Fibroblast of skin of abdomen (primary cell): ENCODE measurements at places on chromosomes 5 and 9.

GRCh38 chr9:10232352-10232930 is 380.4 kb downstream of the PTPRD start:
- peak; percentile 13 for DNase-seq

DNA sequence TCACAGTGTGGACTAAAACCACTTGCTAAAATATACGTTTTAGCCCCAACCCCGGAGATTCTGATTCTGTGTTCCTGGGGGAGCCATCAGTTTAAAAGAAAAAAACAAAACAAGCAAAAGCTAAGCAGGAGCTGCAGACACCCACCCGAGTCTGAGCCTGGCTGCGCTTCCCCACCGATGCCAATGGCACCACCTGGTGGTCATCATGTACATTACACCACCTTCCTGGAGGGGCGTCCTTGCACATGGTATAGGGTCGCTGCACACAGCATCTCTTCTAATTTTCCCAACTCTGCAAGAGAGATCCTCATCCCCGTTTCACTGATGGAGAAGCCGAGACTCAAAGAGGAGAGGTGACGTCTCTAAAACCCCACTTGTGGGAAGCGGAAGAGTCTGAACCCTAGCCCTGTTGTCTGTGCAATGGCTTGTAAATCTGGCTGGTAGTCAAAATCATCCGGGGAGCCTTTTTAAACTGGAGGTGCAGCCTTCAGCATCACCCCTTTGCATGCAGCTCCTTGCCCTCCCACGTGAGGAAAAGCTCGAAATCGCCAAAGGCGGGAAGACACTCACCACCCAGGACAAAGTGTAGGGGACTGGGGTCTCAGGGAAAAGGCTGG is 23.1 kb upstream of the CNOT6 start:
- peak; percentile 58 for DNase-seq

DNA sequence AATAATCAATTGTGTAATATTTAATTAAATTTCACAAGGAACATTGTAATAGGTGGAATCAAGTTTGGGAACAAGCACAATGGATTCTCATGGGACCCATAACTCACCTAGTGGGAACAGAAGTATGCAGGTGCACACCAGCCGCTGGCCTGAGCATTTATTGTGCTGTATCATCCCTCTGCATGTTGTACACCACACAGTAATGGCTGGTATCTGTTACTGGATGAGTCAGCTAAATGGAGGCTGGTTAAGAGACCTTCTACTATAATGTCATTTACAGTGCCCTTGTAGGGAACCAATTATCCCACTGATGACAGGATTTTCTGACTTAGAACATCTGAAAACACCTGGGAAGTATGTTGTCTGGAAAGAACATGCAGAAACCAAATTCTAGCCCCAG is 3.2 kb upstream of the MAP3K1 start:
- DNase-seq: no peak

- no peak for DNase-seq
Observed at GRCh38 chr9:85319936-85320656, 421.7 kb downstream of the AGTPBP1 start.

GRCh38 chr5:32076699-32077695 is 97.1 kb downstream of the GOLPH3 start:
- DNase-seq: peak; percentile 52

- no peak for DNase-seq
Observed at GRCh38 chr5:108760512-108760911, 12.8 kb downstream of the FER start.

DNA sequence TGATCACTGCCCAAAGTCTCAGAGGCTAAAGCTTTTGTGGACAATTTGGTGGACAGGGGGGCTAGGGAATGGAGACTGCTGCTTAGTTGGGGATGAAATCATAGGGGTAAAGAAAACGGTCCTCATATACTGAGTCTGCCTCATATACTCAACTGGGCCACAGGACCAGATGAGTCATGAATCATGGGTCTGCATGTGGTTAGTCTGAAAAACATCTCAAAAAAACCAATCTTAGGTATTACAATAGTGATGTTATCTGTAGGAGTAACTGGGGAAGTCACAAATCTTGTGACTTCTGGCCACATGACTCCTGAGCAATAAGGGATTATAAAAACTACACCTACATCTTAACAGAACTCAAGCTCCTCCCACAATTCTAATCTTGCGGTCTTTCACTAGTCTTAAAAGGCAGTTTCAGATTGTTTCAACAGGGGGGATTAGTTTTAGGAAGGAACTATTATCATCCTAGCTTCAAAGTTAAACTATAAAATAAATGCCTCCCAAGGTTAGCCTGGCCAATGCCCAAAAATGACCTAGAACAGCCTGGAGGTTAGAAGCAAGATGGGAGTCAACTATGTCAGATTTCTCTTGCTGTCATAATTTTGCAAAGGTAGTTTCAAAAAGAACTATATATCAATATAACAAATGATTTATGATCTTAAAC is 17.5 kb downstream of the TMEM161B start:
- DNase-seq: no peak

DNA sequence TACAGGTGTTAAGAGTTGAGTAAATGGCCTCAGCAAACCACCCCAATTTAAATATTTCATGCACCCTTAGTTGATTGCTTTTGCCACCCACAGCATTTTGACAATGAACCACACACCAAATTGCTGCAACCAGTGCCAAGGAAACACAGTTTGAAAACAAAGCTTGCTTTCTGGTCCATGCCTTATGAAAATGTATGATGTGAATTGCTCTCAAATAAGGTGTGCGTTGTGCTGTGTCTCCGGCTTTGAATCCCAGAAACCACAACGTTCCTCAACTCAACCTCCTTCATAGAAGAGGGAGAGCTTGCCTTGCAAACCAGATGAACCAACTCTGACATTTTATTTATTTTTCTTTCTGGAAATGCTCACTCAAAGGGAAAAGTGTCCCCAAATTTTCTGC is 762.7 kb downstream of the TLE1 start:
- DNase-seq: no peak

- DNase-seq: no peak
Observed at GRCh38 chr5:160263326-160263855, 34.1 kb downstream of the FABP6 start.

- no peak for DNase-seq
Observed at GRCh38 chr5:14238272-14238671, 95.1 kb downstream of the TRIO start.

DNA sequence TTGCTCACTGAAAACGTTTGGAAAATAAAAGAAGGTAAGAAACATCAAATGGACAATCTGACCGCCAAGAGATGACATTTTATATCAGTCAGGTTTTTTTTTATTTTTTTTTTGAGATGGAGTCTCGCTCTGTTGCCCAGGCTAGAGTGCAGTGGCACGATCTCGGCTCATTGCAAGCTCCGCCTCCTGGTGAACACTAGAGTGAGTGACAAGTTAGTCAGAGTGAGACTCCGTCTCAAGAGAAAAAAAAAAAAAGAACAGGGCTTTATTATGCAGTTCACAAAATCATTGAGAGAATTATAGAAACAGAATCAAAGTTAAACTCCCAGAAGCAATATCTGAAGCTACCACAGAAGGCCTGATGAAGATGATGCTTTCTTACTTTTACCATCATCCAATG is 70.1 kb downstream of the DTWD2 start:
- no peak for DNase-seq

GRCh38 chr5:55900068-55900467 is 48.9 kb downstream of the IL31RA start:
- no peak for DNase-seq

- DNase-seq: no peak
Observed at GRCh38 chr5:177049285-177049684, 26.8 kb downstream of the ZNF346 start.

DNA sequence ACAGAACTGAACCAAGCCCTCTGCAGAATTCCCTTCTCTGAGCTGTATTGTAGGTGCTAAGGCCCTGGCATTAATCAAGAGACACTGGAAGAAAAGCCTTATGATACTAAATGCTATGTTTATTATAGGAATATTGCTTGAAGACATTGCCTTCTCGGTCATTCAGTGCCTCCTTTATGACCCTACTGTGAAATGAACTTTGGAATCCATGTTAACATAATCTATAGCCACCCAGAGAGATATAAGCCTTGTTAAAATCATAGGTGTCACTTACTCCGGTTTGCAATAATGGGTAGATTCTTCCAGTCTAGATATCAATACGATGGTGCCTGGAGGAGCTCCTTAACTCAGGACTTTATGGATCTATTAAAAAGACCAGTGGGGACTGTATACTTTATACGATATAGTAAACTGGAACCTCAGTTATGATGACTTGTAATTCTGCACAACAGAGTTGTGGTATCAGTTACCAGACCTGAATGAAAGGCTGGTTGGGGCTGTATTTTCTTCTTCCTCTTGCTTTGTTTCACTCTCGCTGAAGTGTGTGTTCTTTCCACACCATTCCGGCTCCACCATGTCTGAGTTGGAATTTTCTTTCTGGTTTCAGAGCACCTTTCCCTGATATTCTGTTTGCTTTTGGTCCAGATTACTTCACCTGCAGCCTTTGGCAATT is 154.5 kb downstream of the DROSHA start:
- no peak for DNase-seq

DNA sequence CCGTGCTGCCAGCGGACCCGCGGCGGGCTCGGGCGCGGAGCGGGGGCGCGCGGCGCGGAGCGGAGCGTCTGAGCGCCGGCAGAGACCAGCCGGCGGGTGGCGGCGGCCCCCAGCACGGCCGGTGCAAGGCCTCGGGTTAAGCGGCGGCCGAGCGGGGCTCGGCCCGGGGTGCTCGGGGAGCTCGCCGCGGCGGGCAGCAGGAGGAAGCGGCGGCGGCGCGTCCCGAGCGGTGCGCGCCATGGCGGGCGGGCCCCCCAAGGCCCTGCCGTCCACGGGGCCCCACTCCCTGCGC is 150 bp downstream of the SNX30 start:
- DNase-seq: no peak

GRCh38 chr5:111656580-111656979 is 100.4 kb downstream of the NREP start:
- DNase-seq: no peak

- peak; percentile 78 for DNase-seq
Observed at GRCh38 chr5:4700069-4700468, 440.1 kb upstream of the ADAMTS16 start.

DNA sequence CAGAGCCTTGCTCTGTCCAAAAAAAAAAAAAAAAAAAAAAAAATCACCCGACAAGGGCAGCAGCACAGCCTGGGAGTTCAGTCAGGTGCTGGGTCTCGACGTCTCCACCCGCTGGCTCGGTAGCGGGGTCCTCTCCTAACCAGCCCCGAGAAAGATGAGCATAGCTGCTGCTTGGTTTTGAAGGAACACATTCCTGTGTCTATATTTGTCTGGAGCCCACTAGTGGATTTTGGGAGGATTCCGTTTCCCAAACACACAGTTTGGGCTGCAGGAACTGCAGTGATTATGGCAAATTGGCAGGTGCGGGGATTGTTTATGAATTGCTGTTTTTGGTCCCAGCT is 1.2 kb downstream of the OTULINL start:
- no peak for DNase-seq

DNA sequence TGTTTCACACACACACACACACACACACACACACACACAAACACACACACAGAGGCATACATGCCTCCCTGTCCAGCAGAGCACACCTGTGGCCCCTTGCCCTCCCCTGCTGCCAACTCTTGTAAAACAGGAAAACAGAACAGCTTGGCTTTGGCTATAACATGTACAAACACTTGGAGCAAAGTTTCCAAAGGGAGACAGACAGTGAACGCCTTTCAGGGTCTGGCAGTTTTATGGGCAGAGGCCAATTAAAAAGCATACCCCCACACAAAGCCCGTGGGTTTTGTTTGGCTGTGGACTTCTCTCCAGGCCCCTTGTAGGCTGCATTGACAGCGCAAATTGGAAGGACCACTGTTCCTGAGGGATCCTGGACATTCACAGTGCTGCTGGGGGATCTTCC is 265.6 kb downstream of the PAPPA start:
- DNase-seq: no peak

DNA sequence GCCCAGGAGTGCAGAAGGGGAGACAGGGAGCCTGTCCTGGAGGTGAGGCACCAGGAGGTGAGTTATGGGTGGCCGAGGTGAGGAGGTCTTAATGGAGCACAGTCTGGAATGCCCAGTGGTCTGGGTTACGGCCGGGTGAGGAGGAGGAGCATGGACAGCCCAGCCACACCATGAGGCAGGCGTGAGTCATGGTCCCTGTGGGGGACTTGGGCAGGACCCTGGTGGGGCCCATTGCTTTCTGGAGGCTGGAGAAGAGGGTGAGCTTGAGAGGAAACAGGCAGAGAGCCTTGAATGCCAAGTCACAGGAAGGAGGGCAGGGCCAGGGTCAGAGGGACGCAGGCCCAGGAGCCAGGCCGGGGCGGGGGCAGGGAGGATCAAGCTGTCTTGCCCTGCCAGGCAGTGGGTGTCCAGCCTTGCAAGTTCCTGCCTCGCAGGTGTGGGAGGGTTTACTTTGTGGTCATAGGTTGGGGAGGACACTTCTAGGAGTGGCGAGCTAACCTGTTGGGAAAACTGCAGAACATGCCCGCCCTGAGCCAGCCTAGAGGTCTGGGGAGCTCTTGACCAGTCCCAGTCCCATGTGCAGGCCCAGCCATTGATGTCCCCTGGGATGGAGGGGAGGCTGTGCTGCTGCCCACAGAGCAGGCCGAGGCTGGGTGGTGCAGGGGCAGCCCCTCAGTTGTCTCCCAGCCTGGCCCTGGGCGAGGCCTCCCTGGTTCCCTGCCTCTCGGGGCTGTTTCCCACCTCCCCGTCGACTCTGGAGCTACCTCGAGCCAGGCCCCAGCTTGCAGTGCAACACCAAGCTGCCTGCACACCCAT is 2.8 kb downstream of the CACNA1B start:
- no peak for DNase-seq

DNA sequence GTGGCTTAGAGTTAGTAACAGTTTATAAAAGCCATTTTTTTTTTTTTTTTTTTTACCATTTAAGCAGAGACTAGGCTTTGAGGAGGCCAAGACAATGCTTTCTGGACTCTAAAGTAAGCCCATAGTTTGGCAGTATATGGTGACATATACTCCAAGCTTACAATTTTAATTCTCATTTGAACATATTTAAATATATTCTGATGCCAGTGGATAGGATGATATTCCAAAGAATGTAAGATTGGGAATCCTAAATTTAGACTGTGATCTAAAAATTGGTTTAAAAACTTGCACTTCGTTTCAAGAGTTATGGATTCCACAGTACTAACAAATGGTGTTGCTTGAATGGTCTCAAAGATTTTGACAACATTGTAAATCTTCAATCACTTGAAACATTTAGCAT is 112.1 kb downstream of the CWC27 start:
- DNase-seq: no peak

DNA sequence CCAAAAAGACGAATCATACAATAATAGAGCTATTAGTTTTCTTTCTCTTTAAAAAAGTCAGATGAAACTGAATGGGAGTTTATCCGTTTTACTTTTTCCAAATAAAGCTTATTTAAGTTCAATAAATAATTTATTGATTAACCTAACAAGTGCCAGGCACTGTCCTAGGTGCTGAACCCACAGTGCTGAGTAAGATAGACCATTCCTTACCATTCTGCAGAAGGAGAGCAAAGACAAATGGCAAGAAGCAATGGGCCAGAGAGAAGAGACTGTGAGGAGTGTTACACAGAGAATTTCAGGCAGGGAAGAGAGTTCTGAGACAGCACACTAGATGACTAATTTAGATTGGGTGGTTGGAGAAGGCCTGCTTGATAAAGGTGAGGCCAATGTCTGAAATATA is 127.2 kb downstream of the AUH start:
- DNase-seq: no peak
